ENCODE measurements at places on chromosomes 13 and 19. TPM values are rescaled to one million over a fixed set of nuclear protein-coding genes. Genes with fewer than 3 reads are reported as not detected.

TSKS gene
- 0.90 TPM for total RNA-seq

ZNF420 gene
- 25.0 TPM for total RNA-seq

CCDC70 gene
- total RNA-seq = not detected

CHST8 gene
- total RNA-seq = not detected

CCL25 gene
- total RNA-seq = not detected

ZNF223 gene
- 6.8 TPM for total RNA-seq

EDDM13 gene
- total RNA-seq = not detected

THAP8 gene
- total RNA-seq = 5.1 TPM

DNA sequence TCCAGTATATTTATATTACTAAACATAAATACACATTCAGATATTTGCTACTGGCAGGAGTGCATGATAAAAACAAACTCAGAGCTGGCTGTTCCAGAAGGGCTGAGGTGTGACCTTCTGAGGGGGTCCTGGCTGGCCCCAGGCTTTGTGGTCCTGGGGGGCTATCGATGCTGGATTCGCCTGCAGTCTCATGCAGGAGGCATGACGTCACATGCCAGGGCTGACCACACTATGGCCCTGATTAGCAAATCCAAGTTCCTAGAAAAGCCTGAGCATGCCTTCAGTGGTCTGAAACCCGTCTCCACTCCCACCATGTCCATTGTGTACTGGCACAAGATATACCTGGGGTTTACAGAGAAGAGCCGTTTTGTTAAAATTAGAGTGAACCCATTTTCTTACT is 97.9 kb downstream of the KL start:
- no peak overlapping the region for H3K4me3 ChIP-seq
- H3K36me3 ChIP-seq = no peaks in the 10 kb centered on the region

GRCh38 chr19:30276883-30277280 is 95.3 kb upstream of the ZNF536 start:
- no peaks in the 10 kb centered on the region for H3K27me3 ChIP-seq
- H3K4me1 ChIP-seq = no peaks in the 10 kb centered on the region
- H3K36me3 ChIP-seq = no peaks in the 10 kb centered on the region

- H3K36me3 ChIP-seq = no peaks in the 10 kb centered on the region
- no peaks in the 10 kb centered on the region for H3K4me1 ChIP-seq
- no peaks in the 10 kb centered on the region for H3K27me3 ChIP-seq
- DNase-seq = peak; percentile 35
- no peak overlapping the region for H3K4me3 ChIP-seq
These were observed 160.4 kb upstream of the SGCG start for GRCh38 chr13:23020246-23020843.

GRCh38 chr13:21883713-21884112 is 212.8 kb downstream of the FGF9 start:
- no peak overlapping the region for H3K4me3 ChIP-seq
- H3K36me3 ChIP-seq = no peaks in the 10 kb centered on the region
- no peak overlapping the region for H3K27ac ChIP-seq
- DNase-seq = no peak
- H3K4me1 ChIP-seq = no peaks in the 10 kb centered on the region

DNA sequence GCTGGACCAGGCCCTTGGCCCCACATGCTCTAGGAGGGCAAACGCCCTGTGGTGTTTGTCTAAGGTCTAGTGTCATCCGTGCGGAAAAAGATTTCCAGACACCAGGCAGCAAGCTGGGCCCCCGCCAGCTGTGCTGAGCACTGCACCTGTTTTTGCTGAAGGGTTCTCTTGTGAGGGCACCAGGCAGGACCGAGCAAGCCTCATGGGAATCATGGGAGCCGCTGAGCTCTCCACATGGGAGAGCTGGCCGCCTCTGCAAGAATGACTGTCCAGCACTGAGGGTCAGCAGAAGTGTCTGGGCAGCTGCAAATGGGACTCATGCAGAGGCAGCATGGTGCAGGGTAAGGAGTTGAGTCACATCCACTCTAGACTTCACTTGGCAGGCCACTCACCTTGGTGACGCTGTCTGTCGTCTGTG is 12.0 kb downstream of the B3GNT8 start:
- DNase-seq = no peak
- no peak overlapping the region for H3K4me3 ChIP-seq
- peaks cover under 1% of the 10 kb centered on the region for H3K4me1 ChIP-seq
- H3K27me3 ChIP-seq = no peaks in the 10 kb centered on the region
- H3K36me3 ChIP-seq = peaks cover 73% of the 10 kb centered on the region
- no peak overlapping the region for H3K27ac ChIP-seq

GRCh38 chr19:13701624-13702023 is 62.7 kb upstream of the MRI1 start:
- no peak for DNase-seq
- H3K27me3 ChIP-seq = no peaks in the 10 kb centered on the region
- H3K27ac ChIP-seq = no peak overlapping the region
- H3K36me3 ChIP-seq = no peaks in the 10 kb centered on the region
- no peak overlapping the region for H3K4me3 ChIP-seq

DNA sequence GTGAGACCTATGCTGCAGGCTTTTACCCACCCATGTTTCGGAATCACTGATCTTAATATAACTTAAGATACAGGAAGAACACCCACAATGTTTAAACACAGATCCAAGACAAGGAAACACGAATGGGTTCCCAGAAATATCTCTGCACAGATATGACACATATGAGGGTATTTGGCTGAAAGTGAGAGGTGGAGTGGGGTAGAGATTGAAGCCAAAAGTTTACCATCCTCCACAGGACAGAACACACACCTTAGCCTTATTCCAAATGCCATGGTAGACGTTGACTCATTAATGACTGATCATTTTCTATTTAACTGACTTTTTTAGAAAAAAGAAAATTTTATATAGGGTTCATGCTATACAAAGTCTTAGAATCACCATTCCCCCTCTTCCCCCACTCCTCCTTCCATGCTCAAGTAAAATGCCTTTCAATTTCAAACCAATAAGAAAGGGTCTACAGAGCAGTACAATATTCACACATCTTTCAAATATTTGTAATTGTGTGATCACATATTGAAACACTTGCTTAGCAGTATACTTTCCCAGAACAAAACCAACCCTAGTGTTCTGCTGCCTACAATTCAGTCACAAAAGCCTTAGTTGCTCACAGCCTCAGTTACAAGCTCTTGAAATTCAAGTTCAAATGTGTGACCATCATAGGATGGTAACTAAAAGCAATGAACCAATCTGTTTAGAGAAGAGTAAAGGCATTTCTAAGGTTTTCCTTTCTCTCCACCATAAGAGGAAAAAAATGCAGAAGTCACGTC is 11.8 kb upstream of the DOCK9 start:
- no peak for DNase-seq
- H3K27me3 ChIP-seq = no peaks in the 10 kb centered on the region
- H3K36me3 ChIP-seq = no peaks in the 10 kb centered on the region
- H3K4me1 ChIP-seq = peaks cover 11% of the 10 kb centered on the region
- no peak overlapping the region for H3K4me3 ChIP-seq

GRCh38 chr13:92549276-92549675 is 677.3 kb upstream of the GPC6 start:
- H3K27ac ChIP-seq = no peak overlapping the region
- H3K27me3 ChIP-seq = no peaks in the 10 kb centered on the region
- H3K36me3 ChIP-seq = no peaks in the 10 kb centered on the region
- H3K4me1 ChIP-seq = no peaks in the 10 kb centered on the region

DNA sequence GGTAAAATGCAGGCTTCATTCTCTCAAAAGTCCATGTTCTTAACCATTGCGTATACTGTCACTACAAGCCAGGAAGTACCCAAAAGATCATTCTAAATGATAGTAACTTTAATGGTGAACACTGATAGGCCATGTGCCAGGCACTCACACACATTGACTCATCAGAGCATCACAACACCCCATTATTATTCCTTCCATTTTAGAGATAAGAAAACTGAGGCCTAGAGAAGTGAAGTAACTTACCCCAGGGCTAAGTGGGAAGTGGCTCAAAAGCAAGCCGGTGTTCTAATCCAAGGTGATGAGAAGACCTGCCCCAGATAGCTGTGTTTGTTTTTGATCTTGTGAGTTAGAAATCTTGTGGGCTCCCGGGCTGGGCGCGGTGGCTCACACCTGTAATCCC is 1.4 kb upstream of the PHLDB3 start:
- peak overlapping the region; percentile 89 for H3K27ac ChIP-seq
- H3K27me3 ChIP-seq = no peaks in the 10 kb centered on the region
- no peak for DNase-seq

- H3K27ac ChIP-seq = no peak overlapping the region
- no peaks in the 10 kb centered on the region for H3K27me3 ChIP-seq
- no peak overlapping the region for H3K4me3 ChIP-seq
- no peak for DNase-seq
These were observed 852.0 kb downstream of the DACH1 start for GRCh38 chr13:71015021-71015420.

DNA sequence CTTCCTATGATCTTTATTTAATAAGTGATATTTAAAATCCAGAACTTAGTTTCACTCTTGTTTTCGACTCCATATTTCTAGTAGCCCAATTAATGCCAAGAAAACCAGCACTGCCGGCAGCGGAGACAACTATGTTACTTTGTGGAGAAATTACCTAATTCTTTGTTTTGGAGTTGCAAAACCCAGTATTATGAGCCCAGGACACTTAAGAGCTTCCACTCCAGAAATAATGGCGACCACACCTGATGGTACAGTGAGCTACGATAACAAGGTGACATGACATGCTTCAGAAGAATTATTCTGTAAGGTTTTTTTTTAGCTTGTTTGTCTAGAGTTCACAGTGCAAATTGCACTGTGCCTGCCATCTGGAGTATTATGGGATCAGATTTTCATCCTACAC is 136.4 kb downstream of the ZAR1L start:
- H3K27me3 ChIP-seq = no peaks in the 10 kb centered on the region
- no peak overlapping the region for H3K4me3 ChIP-seq
- no peak overlapping the region for H3K27ac ChIP-seq
- H3K36me3 ChIP-seq = no peaks in the 10 kb centered on the region

DNA sequence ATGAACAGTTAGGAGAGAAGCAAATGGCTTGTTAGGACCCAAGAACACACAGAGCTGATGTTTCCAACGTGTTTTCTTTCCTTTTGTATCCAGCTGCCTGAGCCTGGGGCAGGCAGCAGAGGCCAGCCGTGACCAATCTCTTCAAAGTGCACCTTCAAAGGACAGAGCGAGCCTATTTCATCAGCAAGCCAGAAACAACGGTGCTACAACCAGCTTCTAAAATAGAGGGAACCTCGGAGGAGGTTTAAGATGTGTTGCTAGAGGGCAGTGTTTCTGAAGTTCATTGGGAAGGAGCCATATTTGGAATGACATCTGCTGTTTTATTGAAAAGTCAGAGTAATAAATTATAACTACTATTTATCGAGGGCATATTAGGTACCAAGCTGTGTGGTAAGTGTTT is 56.2 kb upstream of the RFC3 start:
- H3K27me3 ChIP-seq = no peaks in the 10 kb centered on the region
- H3K4me1 ChIP-seq = no peaks in the 10 kb centered on the region
- H3K27ac ChIP-seq = no peak overlapping the region
- H3K36me3 ChIP-seq = no peaks in the 10 kb centered on the region
- no peak overlapping the region for H3K4me3 ChIP-seq

- no peak for DNase-seq
- peak overlapping the region; percentile 85 for H3K4me3 ChIP-seq
These were observed 1.4 kb downstream of the HNRNPM start for GRCh38 chr19:8446061-8446709.

DNA sequence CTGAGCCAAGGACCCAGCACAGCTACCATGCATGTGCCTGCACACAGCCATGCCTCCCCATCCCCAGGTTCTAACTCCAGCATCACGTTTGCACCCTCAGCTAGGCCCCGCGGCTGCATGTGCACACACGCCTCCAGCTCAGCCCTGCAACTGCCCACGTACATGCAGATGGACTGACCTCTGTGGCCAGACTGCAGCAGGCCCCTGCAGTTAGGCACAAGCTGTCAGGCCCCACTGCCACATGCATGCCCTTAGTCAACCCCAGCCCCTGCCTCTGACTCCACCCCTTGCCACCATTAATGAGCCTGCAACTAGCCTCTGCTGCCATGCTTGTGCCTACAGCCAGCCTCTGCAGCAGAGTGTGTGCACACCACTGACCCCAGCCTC is 23.1 kb downstream of the SLC6A16 start:
- peaks cover 4% of the 10 kb centered on the region for H3K4me1 ChIP-seq
- no peak overlapping the region for H3K4me3 ChIP-seq
- H3K27me3 ChIP-seq = no peaks in the 10 kb centered on the region
- no peak overlapping the region for H3K27ac ChIP-seq
- no peaks in the 10 kb centered on the region for H3K36me3 ChIP-seq

DNA sequence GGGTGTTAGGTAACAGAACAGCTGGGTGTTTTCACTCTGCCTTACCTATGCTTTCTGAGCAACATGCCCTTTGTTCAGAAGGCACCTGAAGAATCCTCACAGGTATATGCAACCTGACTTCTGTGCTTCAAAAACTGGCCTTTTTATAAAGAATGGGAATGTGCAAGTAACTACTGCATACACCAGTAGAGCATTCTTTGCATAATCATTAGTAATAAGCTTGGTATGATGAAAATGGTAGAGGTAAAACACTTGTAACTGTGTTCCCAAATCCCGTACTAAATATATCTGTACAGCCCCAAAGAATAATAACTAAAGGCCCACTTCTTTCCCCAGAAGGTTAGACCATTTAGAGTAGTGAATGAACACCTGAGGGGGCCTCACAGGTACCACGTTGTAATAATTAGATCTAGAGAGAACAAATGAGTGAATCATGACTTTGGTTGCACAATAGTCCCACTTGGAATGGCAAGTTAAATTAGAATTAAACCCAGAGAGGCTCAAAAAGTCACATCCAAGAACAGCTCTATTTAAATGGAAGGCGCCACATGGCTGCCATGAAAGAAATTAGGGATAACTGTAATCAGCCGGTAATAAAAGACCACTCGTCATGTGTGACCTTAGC is 413.9 kb downstream of the KLF12 start:
- H3K4me3 ChIP-seq = no peak overlapping the region
- H3K4me1 ChIP-seq = peaks cover 43% of the 10 kb centered on the region
- H3K36me3 ChIP-seq = no peaks in the 10 kb centered on the region
- DNase-seq = no peak

DNA sequence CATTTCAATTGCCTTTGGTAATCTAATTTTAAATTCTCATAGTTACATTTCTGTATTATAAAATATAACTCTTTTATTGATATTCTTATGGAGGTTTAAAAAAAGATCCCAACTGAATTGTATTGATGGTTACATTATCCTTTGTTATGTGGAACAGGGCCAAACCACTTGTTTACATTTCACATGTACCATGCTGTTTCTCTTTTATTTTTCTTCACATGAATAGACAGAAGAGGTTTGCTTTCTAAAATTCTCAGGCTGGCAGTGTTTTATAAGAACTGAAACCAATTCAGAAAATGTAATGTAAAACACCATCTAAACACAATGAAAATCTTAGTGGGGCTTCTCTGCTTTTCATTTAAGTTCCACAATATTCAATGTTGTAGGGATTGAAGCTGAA is 122.5 kb downstream of the GPC5 start:
- H3K4me1 ChIP-seq = no peaks in the 10 kb centered on the region
- no peaks in the 10 kb centered on the region for H3K36me3 ChIP-seq
- H3K27ac ChIP-seq = no peak overlapping the region
- H3K27me3 ChIP-seq = no peaks in the 10 kb centered on the region
